ENCODE measurements at places on chromosomes 7 and 10.

GRCh38 chr10:34467902-34468301 is 347.2 kb downstream of the PARD3 start:
- no peak for ATAC-seq

- ATAC-seq = no peak
Observed at GRCh38 chr10:72000073-72001032, 36.2 kb downstream of the CHST3 start.

GRCh38 chr7:46879783-46880182 is 702.1 kb downstream of the TNS3 start:
- ATAC-seq = no peak

DNA sequence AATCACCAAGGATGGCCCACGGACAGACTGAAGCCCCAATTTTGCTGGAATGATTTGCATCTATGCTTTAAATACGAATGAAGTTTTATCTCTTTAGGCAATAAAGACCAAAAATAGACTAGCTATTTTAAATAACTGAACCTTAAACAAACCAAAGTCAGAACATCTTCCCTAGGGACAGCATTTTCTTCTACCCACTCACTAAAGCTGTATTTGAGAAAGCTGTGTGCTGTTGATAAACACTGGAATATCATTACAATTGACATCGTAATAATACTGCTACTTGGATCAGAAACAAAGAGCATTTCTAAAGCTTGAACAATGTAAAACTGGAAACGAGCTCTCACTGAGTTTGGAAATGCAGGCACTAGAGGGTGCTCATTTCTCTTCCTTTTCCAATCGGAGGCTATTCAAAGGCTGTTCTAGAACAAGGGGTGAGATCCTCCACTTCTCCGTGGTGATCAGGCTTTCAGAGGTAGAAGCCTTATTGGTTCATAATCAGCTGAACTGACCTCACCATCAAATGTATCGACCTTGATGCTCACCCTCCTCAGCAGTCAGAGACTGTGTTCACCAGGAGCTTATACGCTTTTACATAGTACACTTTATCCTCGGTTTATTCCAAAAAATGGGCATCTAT is 225.3 kb upstream of the PRSS1 start:
- ATAC-seq = no peak

GRCh38 chr7:104960741-104961448 is 53.1 kb upstream of the KMT2E start:
- no peak for ATAC-seq

- no peak for ATAC-seq
Observed at GRCh38 chr10:77179015-77179695, 458.5 kb downstream of the KCNMA1 start.

- ATAC-seq = no peak
Observed at GRCh38 chr7:74617180-74617744, 40.3 kb upstream of the GTF2I start.

DNA sequence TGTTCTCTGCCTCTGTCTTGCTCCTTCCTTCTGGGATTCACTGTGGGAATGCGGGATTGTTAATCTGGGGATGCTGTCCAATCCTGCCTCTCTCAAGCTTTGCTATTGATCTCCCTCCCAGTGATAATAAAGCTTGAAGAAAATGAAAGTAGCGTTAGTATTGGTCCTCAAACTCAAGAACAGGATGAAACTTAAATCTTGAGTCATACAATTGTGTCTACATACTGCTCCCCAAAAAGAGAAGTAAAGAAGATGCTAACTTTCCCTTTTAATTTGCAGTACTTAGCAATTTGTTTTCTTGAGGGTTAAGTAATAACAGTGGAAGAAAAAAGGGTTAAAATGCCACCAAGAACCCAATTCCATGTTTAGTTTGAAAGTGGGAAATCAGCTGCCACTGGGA is 13.6 kb downstream of the CFTR start:
- no peak for ATAC-seq

DNA sequence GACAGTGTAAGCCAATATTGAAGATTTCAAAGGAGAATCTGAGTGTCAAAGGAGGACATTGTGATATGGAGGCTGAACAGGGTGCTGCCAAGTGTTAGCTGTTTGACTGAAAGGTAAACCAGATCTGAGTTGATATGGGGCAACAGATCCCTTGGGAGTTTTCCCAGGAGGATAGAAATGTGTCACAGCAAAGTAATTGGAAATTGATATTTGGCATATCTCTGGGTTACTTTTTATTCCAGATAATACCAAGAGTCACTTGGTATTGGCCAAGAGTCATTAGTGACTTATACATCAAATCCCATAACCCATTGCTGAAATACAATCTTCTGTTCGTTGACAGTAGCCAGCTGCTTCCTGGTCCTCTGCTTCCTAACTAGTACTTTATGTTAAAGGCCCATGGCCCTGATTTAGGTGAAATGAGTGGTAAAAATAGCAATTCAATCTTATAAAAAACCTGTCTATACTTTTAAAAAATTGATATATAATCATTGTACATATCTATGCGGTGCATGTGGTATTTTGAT is 922.9 kb downstream of the LRMDA start:
- ATAC-seq = no peak

- no peak for ATAC-seq
Observed at GRCh38 chr10:97582169-97582568, 2.0 kb upstream of the HOGA1 start.

GRCh38 chr7:153852261-153852660 is 199.9 kb upstream of the DPP6 start:
- ATAC-seq = no peak

GRCh38 chr10:95308389-95309302 is 17.8 kb upstream of the PDLIM1 start:
- no peak for ATAC-seq

- ATAC-seq = no peak
Observed at GRCh38 chr10:55183993-55184392, 383.0 kb upstream of the PCDH15 start.

DNA sequence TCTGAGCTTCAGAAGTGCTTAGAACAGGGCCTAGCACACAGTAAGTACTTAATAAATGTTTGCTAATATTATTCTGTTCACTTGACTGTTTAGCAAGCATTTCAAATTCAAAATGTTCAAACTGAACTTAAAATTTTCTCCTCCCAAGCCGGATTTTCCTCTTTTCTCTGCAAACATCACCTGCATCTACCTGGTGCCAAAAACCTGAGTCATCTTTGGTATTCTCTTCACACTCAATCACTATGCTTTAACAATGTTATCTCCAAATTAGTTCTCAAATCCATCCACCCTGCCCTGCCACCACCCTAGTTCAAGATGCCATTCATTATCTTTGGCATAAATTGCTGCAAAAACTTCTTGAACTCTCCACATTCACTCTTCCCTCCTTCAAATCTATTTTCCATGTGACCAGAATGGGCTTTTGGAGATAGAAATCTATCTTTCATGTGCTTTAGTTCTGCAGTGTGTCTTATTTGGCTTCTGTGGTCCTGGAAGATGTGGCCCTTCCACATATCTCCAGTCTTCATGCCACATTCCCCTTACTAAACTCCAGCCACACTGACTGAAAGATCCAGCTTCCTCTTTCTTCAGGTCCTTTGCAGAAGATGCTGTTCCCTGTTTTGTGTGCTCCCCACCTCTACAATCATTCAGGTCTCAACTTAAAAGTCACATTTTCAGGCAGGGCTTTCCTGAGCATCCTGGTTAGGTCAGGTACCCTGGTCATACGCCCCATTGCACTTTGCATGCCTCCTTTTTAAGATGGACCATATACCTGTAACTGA is 2.0 kb downstream of the GGCT start:
- ATAC-seq = no peak

GRCh38 chr7:5696346-5697110 is 84.9 kb downstream of the RNF216 start:
- ATAC-seq = no peak

DNA sequence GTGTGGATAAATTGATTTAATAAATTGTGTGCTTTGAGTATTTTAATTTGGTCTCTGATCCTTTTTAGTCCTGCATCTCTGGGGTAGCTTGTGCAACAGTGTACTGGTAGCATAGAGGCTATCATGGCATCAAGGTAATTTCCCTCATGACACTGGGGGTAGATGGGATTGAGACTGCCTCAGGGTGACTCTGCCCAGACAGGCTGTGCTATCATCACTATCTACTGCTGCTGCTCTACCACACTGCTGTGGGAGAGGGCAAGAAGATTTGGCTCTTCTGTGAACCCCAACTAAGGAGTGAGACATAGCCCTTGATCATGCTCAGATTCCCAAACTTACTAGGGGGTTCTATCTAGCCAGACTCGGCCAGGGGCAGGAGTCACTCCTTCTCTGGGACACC is 43.6 kb upstream of the JAZF1 start:
- ATAC-seq = no peak

DNA sequence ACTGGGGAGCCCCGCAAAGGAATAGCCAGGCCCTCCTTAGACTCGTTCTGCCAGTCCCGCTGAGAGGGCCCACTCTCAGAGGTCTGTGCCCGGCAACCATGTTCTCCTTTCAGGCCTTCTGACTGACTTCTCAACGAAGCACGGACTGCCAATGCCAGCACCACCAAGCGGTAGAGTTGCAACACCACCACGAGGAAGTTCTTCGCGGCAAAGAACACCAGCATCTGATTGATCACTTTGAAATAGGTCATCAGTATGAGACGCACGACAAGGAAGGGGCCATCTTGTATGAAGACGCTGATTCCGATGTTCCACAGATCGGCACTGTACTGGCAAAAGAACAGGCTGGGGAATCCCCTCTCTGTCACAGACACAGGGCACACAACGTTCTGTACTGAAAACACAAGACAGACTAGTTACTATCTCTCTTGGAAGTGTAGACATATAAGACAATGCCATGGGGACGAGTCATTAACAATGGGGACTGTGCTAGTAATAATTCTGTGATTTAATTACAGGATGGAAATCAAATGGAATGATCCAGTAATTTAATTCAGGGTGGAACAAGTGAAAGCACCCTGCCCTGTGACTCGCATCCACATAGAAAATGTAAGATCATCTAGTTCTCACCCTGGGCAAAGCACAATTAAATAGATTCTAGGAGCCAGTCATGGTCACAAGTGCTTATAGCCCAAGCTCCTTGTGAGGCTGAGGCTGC is 42.7 kb downstream of the TMEM26 start:
- ATAC-seq = no peak

GRCh38 chr7:7352845-7353244 is 170.5 kb downstream of the C1GALT1 start:
- ATAC-seq = no peak

GRCh38 chr7:51134013-51134441 is 182.6 kb downstream of the COBL start:
- ATAC-seq = no peak

DNA sequence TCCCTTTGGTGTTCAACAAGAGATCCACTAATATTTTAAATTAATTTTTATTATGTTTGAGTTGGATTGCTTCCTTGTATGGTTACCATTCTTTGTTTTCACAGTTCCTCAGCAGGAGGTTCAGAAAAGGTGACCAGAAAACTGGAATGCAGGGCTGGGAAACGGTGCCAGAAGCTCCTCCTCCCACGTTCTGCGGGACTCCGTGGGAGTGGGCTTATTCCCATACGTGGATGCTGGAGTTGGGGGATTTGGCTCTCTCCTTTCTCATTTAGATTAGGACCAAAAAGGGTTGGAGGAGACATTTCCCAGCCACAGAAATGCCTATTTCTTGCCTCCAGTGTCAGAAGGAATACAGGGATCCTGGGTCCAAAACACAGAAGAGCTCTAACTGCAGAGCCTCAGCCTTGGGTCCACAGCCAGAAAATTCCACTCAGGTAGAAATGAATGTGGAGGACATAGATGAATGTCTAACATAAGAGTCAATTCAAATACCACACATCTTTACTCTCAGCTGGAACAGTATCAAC is 56.0 kb downstream of the SORBS1 start:
- no peak for ATAC-seq

DNA sequence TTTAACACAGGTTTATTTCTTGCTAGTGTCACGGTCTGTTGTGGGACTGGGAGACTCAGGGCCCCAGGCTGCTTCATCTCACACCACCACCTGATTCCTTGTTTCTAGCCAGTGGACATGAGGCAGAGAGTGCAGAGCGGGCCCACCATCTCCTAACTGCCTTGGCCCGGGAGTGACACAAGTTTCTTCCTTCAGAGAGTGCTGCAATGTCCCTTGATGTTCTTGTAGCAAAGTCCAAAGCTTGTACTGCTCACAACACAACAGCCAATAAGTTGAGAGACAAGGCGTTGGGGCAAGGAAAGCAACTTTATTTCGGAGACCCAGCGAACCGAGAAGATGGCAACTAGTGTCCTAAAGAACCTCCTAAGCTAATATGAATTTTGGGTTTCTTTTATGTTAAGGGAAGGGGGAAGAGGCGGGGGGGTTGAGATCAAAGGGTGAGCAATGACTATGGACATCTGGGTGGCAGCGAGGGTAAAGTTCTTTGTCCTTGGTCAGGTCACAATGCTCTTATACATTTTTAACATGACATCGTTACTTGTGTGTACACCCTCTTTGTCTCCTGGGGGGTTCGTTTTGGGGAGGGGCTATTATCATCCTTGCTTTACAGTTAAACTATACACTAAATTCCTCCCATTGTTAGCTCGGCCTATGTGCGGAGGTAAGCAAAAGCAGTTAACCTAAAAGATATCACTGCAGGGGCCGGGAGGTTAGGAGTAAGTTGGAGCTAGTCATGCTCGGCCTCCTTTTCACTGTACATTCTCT is 31.6 kb downstream of the SH2D4B start:
- ATAC-seq = no peak

GRCh38 chr7:28008171-28008570 is 172.4 kb downstream of the JAZF1 start:
- ATAC-seq = no peak

DNA sequence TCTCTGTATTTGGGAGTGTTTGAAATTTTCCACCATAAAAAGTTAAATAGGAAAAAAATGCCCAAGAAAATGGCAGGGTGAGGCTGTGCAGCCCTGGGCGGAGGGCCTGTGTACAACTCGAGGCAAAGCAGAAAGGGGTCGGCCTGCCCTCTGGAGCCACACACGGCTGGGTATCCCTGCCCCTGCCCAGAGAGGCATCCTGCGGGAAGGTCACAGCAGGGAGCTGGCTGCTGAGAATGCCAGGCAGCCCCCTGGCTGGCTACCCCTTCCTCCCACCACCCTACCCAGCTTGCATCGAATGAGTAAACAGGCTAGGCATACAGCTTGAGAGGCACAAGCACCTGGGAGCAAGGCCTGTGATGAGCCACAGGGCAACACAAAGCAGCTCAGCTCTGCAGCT is 46.1 kb downstream of the CAMK2B start:
- ATAC-seq = no peak

- no peak for ATAC-seq
Observed at GRCh38 chr10:12709521-12709963, 292.0 kb downstream of the CCDC3 start.

All from activated CD4-positive, CD25-positive, alpha-beta regulatory T cell treated with anti-CD3 and anti-CD28 coated beads, Interleukin-2, amount 50 U/mL, for 24 hours (primary cell).